ENCODE measurements at places on chromosomes 6 and 20.
A peak's percentile ranks its signal among the peaks of the same experiment; 100 is the strongest.

- DNase-seq = peak; percentile 73
Observed at GRCh38 chr6:142294679-142295078, 7.1 kb upstream of the ADGRG6 start.

DNA sequence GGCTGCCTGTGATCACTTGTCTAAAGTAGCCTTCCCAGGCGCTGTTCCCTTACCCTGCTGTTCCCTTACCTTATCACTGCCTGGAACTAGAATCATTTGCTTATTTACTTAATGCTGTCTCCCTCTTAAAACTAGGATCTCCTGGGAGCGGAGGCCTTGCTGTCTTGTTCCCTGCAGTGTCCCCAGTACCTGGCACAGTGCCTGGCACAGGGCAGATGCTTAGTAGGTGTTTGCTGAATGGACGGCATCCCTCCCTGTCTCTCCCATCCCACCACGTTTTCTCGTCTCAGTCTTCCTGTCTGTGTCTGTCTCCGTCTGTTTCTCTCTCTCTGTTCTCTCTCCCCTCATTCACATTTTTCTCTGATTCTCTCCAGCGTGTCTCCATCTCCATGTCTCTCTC lies 99.9 kb upstream of the MYL9 start:
- no peak for DNase-seq

DNA sequence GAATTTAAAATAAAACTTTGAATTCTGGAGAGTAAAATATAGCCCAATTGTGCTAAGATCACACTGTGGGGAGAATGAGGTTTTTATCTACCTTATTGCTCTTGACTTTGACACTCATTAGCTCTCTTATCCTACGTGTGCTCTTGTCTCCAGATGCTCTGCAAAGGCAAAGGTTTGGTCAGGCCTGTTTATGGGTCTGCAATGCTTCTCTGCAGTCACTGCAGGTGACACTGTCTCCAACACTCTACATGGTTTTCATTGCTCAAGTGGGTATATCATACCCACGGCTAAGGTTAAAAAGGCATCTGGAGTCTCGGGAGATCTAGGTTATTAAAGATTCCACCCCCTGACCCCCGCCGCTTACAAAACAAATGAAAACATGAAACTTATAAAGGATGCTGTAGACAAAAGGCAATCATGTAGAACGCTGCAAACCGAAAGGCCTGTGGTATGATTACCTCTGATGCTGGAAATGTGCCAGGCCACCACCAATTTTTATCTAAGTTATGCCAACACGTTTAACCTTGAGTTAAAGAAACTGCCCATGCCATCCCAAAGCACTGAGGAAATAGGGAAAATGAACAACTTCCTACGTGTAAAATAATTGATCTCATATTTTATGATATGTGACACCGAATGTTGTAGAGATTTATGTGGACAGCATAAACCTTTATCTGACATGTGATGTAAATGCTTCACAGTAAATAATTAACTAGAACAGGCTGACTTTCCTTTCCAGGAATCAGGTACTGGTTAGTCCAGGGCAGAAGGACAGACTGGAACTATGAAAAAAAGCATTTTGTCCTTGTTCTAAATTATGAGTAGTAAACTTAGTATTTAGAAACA lies 238.2 kb upstream of the NOX3 start:
- DNase-seq = no peak

GRCh38 chr6:150176152-150176551 lies 33.3 kb downstream of the PPP1R14C start:
- no peak for DNase-seq

- DNase-seq = no peak
Observed at GRCh38 chr6:167855825-167856425, 29.2 kb downstream of the AFDN start.

DNA sequence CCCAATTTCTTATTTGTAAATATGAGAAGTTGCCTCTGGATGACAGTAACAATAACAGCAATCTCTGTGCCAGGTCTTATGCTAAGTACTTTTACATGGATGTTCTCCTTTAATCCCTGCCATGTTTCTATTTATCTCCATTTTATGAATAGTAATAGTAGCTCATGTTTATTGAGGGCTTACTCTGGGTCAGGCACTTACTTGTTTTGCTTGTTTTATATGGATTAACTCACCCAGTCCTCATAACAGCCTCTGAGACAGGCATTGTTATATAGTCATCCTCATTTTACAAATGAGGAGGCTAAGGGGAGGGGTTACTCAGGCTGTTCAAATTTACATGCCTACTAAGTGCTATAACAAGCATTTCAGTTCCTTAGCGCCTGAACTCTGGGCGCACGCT lies 64.3 kb downstream of the ARID1B start:
- DNase-seq = no peak

DNA sequence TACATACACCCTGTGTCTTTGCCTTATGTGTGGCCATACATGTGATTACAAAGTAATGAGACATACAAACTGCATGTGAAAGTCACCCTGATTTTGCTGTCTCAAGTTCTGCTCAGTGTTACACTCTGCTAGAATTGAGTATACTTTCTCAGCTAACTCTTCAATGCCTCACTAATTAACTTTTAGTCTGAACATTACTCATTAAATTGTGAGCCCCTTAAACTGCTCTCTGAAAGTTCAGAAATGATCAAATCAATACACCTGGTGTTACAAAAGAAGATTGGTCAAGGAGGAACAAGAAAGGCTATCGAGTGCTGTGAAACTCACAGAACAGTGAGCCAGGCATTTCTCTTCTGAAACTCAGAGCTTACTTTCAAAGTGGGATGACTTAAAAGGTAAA lies 71.3 kb downstream of the MKKS start:
- no peak for DNase-seq

GRCh38 chr20:19382386-19383340 lies 170.2 kb downstream of the SLC24A3 start:
- DNase-seq = no peak

GRCh38 chr6:160363016-160363996 lies 15.1 kb downstream of the SLC22A3 start:
- no peak for DNase-seq

GRCh38 chr6:1802491-1803395 lies 193.0 kb downstream of the FOXC1 start:
- DNase-seq = no peak

DNA sequence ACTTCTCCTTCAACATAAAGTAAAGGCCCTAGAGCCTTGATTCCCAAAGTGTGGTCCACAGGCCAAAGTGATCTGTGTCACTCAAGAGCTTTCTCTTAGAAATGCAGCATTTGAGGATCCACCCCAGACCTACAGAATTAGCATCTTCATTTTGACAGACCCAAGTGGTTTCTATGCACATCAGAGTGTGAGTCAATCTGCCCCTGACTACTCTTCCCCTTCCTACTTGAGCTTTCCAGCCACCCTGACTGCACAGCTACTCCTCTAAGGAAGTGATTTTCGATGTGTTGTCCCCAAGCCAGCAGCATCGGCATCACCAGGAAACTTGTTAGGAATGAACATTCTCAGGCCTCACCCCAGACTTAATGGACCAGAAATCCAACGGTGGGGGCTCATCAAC lies 2.6 kb downstream of the MEP1A start:
- DNase-seq = no peak

GRCh38 chr20:1295276-1295930 lies 29.3 kb downstream of the SNPH start:
- no peak for DNase-seq

GRCh38 chr20:17613328-17614175 lies 43.7 kb downstream of the DSTN start:
- no peak for DNase-seq

DNA sequence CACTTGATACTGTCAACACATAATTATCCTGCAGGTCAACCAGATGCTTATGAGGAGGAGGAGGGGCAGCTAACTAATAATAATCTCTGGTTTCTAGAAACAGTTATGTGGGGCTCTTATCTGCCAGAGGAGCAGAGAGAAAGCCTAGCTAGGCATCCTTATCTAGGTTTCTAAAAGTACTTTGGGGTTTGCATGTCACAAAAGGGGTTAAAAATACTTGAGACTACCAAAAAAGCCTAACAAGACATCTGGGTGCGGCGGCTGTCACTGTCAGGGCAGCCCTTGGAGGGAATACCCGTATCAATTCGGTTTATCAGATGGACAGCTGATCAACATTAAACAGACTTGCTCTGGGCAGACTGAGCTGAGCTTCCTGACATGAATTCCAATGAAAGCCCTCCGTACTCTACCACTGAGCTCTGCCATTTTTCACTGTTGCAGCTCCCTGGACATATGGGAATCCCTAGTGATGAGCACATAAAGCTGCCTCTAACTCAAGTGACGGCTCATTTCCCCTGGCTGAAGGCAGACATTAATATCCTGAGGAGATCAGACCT lies 166.6 kb downstream of the PDSS2 start:
- DNase-seq = no peak

- no peak for DNase-seq
Observed at GRCh38 chr20:34571753-34572152, 13.2 kb downstream of the MAP1LC3A start.

- DNase-seq = peak; percentile 66
Observed at GRCh38 chr6:144607998-144608735, 323.0 kb downstream of the UTRN start.

DNA sequence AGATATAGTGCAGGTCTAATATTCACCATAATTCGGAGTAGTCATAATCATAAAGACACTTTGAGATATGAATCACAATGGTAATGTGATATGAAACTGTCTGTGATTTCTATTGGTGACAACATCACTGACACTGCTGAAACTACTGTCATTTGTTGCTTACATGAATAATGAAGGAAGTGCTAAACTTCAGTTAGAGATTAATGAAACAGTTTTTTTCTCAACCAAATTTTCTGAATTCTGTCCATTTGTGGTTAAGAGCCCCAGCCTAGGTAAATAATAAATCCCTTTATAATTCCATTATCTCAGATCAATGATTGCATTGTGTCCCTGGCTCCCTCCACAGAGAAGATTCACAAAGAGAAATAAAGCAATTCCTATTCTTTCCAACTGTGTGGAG lies 122.6 kb downstream of the HIVEP2 start:
- no peak for DNase-seq

GRCh38 chr6:85568411-85568810 lies 25.2 kb downstream of the SNX14 start:
- DNase-seq = no peak

DNA sequence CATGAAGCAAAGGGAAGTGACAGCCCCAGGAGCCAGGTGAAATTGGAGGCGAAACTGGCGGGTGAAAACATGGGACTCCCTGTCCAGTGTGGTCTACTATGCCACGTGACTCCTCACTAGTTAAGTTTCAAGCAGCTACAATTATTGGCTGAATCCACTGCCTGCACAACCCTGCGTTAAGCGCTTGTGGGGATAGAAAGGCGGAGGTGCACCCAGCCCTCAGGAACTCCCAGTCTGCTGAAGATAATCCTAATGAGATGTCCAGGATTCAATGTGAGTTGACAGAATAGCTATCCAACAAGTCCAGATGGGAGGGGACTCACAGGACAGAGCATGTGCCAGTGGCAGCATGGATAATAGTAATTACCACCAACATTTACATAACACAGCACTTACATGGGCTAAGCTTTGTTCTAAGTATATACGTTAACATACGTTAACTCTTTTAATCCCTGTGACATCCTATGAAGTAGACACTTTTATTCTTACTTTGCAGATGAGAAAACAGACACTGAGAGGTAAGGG lies 1.8 kb downstream of the MOCS1 start:
- no peak for DNase-seq
